ENCODE measurements at places on chromosomes 7 and 10.

- no peak for DNase-seq
These were observed 28.2 kb upstream of the GOLGA7B start for GRCh38 chr10:97821308-97822038.

DNA sequence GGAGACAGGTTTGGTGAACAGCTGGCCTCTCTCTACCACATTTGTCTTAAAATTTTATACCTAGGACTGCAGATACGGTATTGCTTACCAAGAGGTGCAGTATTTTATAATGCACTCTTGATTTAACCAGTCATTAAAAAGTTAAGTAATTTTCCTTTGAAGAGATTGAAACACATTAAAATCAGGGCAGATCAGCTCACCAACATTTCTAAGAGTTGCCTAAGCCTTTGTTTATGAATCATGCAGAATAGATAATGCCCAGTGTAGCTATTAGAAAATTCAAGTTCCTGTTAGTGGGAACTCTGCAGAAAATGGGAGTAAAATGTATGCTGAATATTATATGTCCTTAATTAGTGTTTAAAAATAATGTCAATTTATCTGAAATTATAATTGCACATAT is 140.2 kb upstream of the PRPS1L1 start:
- DNase-seq = no peak

DNA sequence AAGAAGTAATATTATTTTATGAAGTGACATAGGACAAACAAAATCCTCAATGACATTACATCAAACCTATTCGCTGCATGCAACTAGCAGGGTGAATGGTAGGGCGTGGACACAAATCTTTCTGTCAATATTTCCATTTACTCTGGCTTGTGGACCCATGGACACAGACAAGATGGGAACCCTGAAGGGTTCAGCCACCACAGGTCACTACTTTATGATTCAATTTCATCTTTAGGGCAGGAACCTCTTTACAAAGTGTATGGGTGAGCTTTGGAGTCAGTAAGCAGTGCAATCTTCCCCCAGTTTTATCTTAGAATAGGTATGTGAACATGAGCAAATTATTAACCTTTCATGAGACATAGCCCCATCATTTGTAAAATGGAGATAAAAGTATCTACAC is 982.4 kb upstream of the LRRTM3 start:
- DNase-seq = no peak

GRCh38 chr10:97911217-97911616 is 61.6 kb downstream of the GOLGA7B start:
- DNase-seq = no peak

DNA sequence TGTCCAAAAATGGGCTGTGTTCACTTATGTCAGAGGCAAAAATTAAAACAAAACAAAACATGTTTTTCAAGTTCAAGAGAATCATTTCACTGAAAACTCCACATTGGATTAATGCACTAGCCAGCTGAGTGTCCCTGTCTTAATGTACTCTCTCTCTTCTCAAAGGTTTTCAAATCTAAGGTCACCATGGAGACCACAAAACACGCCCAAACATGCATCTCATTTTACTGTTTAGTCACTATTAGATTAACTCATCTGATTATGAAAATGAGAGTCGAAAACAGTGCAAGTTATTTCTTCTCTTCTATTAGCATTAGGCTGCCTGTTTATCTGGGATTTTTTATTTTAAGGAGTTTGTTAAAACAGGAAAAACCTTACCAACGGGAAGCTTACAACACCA is 70.8 kb upstream of the ASAH2 start:
- DNase-seq = peak; percentile 55

GRCh38 chr10:70939441-70940003 is 51.2 kb upstream of the PCBD1 start:
- DNase-seq = no peak

- DNase-seq = no peak
These were observed 31.5 kb downstream of the SLC18A2 start for GRCh38 chr10:117272195-117273076.

DNA sequence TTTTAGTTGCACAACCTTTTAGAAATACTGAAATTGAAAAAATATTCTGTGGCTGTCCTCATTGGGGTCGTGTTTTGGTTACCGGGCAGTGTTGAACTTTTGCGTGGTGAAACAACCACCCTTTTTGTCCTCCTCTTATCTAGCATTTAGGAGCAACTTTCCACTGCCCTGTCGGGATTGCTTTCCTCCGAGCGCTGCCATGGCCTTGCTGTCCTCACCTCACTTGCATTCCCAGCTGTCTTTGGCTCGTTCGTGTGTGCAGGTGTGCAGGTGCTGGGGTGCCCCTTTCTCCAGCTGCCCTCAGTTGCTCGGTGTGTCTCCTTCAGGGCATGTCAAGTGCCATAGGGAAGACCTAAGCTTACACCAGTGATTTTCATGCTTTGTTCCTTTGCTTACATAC is 116.9 kb upstream of the GJD4 start:
- no peak for DNase-seq

GRCh38 chr7:8214244-8214824 is 47.6 kb downstream of the ICA1 start:
- DNase-seq = no peak

DNA sequence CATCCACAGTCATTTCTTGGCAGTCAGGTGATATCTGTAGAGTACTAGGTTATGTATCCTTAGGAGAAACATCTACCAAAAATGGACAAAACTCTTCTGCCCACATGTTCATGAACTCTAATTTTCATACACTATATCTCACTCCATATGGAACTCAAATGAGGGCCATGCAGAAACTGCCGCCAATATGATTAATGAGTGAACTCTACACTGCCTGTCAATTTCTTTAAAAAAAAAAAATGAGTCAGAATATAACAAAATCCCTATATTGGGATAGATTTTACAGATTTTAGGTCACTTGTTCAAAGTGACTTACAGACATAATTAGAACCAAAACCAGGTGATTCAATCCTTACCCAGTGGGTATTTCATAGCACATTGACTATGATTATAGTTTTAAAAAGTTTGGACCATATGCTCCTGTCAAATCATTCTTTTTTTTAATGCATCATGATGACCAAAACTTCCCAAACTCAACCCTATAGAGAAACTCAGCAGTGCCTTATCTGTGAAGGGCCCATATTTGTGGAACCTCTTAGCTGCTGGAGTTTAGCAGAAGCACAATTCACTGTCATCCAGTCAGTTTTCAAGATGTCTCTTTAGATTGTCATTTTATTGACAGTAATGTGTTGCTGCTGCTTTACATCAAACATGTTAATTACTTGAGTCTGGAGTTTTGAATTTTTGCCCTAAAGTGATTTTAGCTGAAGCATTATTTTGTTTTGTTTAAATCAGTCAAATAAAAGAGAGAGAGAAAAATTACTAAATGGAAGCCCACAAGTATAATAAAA is 11.1 kb downstream of the LRRN3 start:
- no peak for DNase-seq

GRCh38 chr10:96082748-96083147 is 39.4 kb downstream of the CCNJ start:
- DNase-seq = no peak

DNA sequence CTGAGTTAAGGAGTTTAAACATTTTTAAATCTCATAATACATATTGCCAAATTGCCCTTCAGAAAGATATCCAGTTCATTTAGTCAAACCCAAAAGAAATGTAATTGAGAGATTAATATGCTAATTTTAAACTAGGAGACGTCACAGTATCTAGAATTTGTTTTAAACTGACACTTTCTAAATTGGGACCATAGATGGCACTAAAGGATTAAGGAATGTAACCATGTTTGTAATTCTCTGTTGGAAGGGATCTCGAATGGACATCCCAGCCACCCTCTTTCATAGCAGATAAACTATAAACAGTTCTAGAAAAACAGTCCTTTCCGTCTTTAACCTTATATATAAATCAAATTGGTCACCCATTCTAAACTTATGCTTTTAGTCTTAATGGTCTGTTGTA is 30.0 kb upstream of the SAMD9L start:
- DNase-seq = no peak

Measured in iris pigment epithelial cell (primary cell).